ENCODE measurements at places on chromosomes 11 and 22. TPM values are rescaled to one million over a fixed set of nuclear protein-coding genes. Genes with fewer than 3 reads are reported as not detected.

DNA sequence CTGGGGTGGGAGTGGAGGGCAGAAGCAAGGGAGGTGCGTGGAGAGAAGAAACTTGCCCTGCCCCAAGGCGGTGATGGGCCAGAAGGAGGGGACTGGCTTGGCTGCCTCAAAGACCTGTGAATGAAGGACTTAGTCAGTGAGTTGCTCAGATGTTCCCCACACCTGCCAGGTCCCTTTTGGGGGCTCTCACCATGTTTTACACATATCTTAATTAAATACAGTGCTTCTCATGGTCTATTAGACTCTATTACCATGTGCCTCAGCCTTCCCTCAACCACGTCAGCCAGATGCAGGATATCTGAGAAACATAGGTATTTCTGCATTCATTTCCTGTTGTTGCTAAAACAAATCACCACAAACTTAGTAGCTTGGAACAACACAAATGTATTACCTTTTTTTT lies 429.5 kb downstream of the BUD13 start:
- no peak overlapping the region for H3K4me3 ChIP-seq
- no peak for DNase-seq
- H3K27ac ChIP-seq, result no peak overlapping the region
- H3K4me1 ChIP-seq, result no peaks in the 10 kb centered on the region
- no peaks in the 10 kb centered on the region for H3K36me3 ChIP-seq

GRCh38 chr11:126358763-126359160 lies 3.3 kb downstream of the ST3GAL4 start:
- peaks cover 68% of the 10 kb centered on the region for H3K4me1 ChIP-seq
- peak overlapping the region; percentile 63 for H3K27ac ChIP-seq
- no peak for DNase-seq
- H3K27me3 ChIP-seq, result no peaks in the 10 kb centered on the region
- peaks cover 8% of the 10 kb centered on the region for H3K36me3 ChIP-seq

- peaks cover 5% of the 10 kb centered on the region for H3K27me3 ChIP-seq
- no peak overlapping the region for H3K27ac ChIP-seq
- H3K4me1 ChIP-seq, result peaks cover 51% of the 10 kb centered on the region
- H3K4me3 ChIP-seq, result no peak overlapping the region
- no peak for DNase-seq
Observed at GRCh38 chr22:43242627-43243026, 55.7 kb upstream of the TTLL12 start.

Gene APOC3
- 0.40 TPM for total RNA-seq

DNA sequence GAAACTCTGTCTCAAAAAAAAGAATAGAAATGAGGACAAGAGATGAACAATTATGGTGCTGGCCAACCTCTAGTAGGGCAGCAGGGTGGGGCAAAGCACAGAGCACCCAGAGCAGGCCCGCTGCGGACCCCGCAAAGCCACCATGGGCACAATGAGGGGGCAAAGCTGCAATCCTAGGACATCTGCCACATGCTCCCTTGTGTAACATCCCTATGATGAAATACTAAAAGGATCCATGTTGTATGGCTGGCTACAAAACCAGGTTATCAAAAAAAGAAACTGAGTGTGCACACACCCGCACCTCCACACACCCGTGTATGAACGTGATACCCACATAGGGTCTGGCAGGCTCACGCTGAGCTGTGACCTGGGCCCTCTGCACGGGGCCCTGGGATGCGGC lies 7.4 kb downstream of the ATP5MGL start:
- no peaks in the 10 kb centered on the region for H3K27me3 ChIP-seq
- no peak overlapping the region for H3K4me3 ChIP-seq
- no peak for DNase-seq
- peaks cover 3% of the 10 kb centered on the region for H3K4me1 ChIP-seq
- no peak overlapping the region for H3K27ac ChIP-seq
- peaks cover 77% of the 10 kb centered on the region for H3K36me3 ChIP-seq

DNA sequence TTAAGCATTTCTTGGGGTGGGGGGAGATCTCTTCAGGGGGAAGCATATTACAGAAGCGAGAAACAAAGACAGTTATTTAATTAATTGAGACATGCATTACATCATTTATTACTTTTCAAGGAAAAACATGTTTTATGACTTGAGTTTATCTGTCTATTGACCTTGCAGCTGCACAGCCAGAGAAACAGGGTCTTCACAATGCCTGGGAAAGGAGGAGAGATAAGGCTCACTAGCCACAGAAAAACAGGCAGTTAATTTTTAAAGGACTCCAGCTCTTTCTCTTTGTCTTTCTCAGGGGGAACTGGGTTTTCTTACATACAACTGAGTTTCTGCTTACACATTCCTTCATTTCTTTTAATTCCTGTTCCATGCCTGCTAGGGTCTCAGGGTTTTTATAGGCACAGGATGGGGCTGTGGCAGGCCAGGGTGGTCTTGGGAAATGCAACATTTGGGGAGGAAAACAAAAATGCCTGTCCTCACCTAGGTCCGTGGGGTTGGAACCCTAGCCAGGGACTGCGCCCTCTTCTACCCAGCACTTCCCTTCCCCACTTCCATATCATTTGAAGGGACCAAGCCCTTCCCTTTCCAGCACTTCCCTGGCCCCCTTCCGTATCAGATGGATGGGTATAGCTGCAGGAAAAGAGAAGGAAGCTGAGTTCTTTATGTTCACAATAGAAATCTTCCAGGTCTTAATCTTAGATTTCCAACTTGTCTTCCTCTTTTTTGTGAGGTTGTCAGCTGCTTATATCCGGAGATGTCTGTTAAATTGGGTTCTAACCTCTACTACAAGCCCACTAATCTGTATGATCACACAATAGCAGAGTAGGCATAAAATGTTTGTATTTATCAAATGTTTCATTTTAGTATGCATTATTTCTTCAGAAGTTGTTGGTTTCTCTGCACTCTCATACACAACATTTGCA lies 38.3 kb downstream of the BIRC2 start:
- no peak for DNase-seq
- H3K36me3 ChIP-seq, result peaks cover 34% of the 10 kb centered on the region
- H3K27me3 ChIP-seq, result no peaks in the 10 kb centered on the region
- no peak overlapping the region for H3K4me3 ChIP-seq

All from muscle of leg (tissue), 16 donors.